Activated CD8-positive, alpha-beta memory T cell treated with anti-CD3 and anti-CD28 coated beads for 1 hour (primary cell): ENCODE measurements at places on chromosomes 4 and X.

DNA sequence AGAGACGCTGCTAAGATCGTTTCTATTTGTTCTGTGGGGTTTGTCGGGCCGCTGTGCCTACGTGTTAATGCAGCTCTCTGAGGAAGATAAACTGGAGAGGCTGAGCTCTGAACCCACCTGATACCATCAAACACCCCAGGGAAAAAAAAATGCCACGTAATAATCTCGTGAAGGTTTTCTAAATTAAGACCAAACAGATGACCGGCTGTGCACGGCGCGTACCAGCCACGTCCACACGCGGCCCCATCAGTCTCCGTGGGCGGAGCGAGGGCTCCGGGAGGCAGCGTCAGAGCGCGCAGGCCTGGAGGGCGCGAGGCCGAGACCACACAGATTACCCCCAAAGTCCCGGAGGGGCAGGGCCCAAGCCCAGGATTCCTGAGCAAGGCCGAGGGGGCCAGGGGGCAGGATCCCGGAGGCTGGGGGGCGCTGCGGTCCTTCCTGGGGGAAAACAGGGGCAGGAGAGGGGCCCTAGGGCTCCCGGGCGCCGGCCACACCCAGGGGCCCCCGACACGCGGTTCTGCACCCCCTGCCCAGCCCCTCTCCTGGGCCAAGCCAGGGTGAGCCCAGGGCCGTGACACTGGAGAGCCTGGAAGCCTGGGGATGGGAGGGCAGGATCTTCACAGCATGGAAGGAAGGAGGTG, 91.9 kb downstream of the FAM53A start:
- no peak for DNase-seq

DNA sequence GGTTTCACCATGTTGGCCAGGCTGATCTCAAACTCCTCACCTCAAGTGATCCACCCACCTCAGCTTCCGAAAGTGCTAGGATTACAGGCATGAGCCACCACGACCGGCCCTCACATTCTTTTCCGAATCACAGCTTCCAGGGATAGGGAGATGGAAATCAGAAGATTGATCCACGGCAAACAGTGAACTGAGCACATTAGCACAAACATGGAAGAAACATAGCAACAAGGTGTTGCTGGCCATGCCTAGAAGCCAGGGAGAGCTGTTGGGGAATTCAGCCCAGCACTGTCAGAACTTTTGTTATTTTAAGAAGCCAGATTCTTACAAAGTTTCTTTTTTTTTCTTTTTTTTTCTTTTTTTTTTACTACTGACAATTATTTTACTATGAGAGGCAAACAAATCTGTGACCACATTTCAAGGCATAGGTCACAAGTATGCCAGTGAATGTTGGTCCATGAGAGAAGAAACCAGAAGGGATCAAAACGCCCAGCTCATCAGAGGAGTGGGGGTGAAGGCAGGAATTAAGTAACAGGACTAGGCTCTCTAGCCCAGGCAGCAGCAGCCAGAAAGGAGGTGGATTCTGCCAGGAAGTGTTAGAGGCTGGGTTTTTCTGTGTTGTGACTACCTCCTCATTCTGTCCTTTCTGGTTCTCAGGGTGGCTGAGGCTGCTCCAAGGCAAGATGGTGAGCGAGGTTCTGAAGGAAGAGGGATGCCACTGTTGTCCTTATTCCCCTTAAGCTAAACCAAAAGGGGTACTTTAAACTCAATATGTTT, 44.1 kb downstream of the TEC start:
- DNase-seq, result no peak

DNA sequence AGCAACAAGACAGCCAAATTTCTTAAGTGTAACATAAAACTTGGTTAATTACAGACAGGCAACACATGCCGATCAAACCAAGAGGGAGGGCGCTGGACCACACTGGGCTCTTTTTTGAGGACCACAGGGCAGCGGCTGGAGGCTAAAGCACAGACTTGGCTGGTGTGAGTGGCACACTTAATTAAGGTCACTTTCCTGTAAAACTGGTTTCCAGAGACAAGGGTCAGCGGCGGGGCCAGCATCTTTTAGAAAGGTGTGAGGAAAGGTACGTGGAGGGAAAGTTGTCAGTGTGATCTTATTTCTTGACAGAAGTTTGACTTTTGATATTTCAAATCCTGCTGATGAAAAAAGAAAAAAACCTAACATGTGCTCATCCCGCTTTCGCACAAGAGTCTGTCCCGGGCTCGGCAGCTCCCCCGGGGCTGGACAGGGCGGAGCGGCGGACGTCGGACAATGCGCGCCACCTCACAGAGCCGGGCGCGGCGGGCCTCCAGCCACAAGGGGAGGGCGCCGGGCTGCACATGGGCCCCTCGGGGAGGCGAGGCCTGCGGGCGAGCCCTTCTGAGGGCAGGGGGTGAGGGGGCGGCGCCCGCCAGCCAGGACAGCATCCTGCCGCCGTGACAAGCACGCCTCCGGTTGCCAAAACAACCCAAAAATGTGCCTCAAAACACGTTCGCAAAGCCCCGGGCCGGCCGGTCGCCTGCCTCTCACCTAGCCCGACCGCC, 660 bp upstream of the HSPA4L start:
- DNase-seq, result no peak

GRCh38 chr4:138235419-138235952, 6.7 kb downstream of the SLC7A11 start:
- no peak for DNase-seq

DNA sequence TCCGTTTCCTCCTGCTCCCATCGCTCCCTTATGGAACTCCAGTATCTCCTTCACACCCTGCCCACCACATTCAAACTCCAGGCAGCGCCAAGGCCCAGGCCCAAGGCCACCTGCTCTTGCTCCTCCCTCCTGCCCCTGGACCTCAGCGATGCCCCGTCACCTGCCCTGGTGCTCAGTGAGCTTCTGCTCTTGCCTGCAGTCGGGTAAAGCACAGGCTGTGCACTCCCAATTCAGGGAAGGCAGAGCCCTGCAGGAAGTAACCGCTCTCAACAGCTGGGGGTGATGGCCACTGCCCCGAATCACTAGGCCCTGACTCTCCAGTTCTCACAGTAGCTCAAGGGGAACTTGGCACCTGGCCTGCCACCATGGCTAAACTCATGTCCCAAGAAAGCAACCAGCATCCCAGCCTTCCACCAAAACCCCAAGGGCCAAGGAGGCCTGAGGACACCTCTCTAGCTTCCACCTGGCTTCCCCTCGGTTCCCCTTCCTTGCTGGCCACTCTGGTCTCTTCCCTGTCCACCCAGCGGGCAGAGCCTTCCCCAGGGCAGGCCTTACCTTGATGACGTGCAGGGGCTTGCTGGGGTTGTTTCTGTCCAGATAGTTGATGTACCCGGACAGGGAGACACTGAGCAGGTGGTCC, 29.3 kb downstream of the WDR1 start:
- no peak for DNase-seq

DNA sequence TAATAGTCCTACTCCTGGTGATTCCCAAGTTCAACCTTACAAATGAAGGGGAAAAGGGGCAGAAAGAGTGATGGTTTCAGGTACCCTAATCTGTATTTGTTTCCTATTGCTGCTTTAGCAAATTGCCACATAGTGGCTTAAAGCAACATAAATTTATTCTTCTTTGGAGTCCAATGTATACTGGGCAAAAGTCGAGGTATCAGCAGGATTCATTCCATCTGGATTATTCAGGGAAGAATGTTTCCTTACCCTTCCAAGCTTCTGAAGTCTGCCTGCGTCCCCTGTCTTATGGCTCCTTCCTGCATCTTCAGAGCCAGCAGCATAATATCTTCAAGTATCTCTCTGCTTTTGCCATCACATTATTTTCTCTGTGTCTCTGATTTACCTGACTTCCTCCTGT, 10.3 kb upstream of the BST1 start:
- no peak for DNase-seq

DNA sequence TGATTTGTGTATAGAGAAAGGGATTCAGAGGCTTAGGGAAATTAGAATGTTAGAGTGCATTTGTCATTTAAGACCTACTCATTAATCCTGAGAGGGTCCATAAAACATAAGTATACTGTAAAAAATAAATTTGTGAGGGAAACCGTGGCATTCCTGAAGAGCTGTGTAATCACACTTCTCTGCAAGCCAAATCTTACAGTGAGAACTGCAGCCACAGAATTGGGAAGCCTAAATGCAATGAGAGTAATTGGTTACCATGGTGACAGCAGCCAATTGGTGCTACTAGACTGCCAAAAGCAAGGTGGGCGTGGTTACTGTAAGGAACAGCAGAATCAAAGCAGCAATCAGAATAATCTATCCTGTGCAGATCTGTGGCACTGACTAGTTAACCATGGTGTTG, 345.2 kb upstream of the GRID2 start:
- no peak for DNase-seq
